ENCODE measurements at places on chromosomes 4 and X.
A peak's percentile ranks its signal among the peaks of the same experiment; 100 is the strongest.

DNA sequence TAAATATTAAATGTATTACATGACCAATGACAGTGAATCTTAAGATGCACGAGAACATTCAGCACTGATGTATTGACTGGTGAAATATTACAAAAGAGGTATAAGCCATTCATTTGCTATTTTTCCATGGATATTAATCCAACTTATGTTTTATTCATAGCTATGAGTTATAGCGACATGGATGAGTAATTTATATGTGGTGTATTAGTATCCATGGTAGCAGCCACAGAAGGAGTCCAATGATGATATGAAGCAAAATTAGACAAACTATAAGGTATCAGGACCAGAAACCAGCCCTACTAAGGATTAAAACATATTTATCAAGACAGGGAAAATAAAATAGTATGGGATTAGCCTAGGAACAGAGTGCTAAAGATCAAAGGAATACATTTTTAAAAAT lies 50.7 kb downstream of the THAP9 start:
- DNase-seq = peak; percentile 2

DNA sequence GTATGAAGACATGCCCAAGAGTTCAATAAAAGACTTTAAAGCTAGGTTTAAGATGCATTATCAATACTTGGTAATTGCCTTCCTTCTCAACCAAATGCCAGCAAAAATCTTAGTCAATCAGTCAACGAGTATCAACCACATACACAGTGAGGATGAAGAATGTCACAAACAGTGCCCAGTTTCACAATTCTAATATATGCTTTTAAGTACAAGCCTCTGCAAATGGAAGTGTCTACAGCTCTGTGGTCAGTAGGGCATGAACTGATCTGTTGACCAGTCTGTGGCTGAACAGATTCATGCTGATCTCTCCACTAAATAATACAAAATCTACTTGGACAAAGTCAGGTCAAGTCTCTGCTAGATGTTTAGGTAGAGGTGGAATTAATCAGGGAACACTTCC lies 27.9 kb downstream of the PPARGC1A start:
- DNase-seq = no peak

DNA sequence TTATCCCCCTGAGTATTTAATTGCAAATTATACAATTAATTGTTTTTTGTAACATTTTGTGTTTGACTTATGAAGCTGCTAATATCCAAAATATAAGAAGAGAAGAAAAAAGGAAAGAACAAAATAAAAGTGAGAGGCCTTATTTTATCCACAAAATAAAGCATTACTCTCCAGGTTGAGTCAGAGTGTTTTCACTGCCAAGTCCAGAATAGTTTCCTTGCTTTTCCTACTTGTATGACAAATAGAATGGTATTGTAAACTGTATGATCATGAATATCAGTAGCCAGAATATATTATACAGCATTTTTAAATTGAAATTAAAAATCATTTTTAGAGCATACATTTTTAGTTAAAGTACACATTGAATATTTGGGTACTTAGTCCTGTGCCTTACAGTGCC lies 237.8 kb downstream of the NDST4 start:
- peak; percentile 5 for DNase-seq

GRCh38 chrX:103624111-103624510 lies 4.7 kb upstream of the TCEAL1 start:
- no peak for DNase-seq

DNA sequence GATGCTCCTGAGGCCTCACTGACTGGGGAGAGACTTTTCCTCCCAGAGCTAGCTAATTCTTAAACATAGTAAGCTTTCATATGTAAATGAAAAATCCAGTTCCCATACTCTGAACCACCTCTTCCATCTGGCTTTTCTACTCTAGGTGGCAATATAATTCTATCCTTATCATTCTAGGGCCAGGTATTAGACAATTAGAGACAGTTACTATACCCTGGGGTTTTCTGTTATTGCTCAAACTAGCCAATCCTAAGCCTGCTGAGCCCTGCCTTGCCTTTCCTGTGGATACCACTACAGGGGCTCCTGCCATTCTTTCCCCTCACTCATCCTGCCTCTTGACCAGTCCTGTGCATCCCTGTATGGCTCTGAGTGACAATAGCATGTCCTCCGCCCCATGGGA lies 552.0 kb downstream of the STIM2 start:
- DNase-seq = peak; percentile 43

- no peak for DNase-seq
Observed at GRCh38 chr4:108561116-108561515, 59.3 kb upstream of the RPL34 start.

- no peak for DNase-seq
Observed at GRCh38 chr4:118762730-118763477, 73.0 kb downstream of the SEC24D start.

- no peak for DNase-seq
Observed at GRCh38 chr4:67522230-67522629, 23.1 kb downstream of the CENPC start.

DNA sequence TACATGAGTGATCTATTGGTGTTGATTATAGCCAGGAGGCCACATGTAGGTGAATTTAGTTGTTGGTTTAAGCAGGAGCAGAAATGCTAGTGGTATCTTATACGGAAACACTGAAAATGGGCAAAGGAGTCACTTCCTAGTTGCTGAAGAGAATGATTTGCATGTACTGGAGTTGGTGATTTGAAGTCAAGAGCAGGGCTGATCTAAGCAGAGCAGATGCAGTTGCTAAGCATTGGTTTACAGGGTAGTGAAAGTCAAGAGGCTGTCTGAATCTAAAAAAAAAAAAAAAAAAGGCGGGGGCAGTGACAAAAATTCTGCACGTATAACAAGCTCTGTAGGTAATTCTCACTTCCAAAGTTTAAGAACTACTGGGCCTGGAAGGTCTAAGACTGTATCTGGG lies 90.4 kb upstream of the HPRT1 start:
- DNase-seq = no peak
